Esophagus squamous epithelium (tissue), 5 donors: ENCODE measurements at places on chromosomes 5 and 9.

- DNase-seq: no peak
Observed at GRCh38 chr9:78778861-78779374, 482.0 kb downstream of the PSAT1 start.

GRCh38 chr5:73985145-73985544 is 359.1 kb downstream of the ARHGEF28 start:
- DNase-seq: no peak

DNA sequence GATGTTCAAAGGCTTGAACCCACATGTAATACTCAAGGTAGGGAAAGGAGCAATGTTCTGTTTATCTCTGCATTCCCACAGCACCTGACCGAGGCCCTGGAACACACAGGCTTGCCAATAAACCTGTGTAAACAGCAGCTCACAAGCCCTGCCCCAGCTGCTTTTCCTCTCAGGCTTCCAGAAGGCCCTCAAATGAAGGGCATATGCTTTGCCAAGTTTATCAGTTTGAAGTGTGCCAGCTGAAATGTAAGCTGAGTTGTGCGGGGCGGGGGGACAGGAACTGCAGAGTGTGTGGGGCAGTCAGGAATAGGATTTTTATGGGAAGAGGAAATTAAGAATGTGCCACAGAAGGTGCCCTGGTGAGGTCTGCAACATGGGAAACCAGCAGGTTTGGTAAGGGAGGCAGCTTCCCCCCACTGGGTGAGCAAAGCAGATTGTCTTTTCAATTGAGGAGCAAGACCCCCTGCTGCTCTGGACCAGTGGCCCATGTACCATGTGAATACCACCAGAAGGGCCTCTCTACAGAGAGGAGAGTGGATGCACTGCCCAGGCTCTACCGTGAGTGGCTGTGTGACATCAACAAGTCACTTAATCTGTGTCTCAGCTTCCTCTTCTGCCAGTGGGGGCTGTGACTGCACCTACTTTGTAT is 194.8 kb downstream of the SPOCK1 start:
- no peak for DNase-seq

DNA sequence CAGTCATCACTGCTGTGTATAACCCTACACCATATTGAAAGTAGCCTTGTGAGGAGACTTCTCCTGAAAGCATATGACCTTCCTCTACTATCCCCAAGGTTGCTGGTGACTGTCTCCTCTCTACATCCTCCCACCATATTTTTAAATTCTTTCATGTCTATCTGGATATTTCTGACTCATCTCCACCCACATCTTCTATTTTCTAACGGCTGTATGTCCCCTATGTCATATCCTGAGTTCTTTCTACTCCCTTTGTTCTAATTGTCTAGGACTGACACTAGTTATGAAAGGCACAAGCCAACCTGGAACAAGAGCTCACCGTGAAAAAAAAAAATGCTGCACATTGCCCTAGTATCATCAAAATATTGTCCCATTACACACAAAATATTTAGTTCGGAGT is 218.3 kb upstream of the ZNF462 start:
- no peak for DNase-seq

GRCh38 chr5:127536687-127537086 is 19.2 kb downstream of the PRRC1 start:
- DNase-seq: no peak

GRCh38 chr5:155732587-155733376 is 594.2 kb upstream of the SGCD start:
- DNase-seq: no peak

DNA sequence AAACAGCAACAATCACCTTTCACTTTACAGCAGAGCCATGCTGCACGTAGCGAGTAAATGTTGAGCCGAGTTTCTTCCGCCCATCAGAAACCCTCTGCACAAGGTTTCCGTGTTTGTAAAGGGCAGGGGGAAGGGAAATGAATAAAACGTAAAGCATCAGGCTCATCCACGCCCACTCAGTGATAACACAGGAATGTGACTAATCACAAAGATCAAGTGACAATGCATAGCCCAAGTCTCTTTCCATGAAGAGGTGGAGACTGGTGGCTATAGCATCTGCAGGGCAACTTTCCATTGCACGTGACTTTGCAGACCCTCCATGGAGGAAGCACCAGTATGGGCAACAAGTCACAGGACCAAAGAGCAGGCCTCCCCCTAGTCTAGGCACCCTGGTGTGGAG is 56.6 kb downstream of the CAMSAP1 start:
- no peak for DNase-seq

GRCh38 chr9:110744715-110745384 is 76.3 kb downstream of the MUSK start:
- no peak for DNase-seq

DNA sequence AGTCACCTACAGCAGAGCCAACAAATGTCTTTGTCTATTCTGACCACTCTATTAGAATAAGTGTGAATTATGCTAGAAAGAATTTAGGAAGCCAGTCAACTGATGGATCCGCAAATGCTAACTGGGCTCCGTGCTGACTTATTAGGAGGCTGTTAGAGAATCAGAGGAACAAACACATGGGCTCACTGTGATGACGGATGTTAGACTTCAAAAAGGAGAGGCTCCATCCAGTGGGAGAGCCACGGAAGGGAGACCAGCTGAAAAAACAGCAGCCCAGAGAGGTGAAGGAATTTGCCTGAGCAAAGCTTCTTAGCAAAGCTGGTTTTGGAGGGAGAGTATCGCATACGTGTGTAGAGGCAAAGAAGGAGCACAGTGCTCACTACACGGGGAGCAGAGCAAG is 5.8 kb upstream of the TGFBI start:
- no peak for DNase-seq

DNA sequence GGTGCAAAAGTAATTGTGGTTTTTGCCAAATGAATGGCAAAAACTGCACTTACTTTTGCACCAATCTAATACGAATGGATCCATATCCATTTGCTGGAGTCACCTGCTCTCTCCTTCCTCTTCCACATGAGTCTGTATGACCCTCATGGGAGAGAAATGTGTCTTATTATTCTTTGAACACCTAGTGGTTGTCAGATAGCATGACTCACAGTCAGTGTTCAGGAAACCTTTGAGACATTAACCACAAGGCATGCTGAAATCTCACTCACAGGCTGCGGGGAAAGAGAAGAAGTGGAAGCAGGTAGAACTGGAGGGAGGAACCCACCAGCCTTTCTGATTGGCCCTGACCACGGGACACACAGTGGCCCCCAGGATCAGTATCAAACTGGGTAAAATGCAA is 222.8 kb upstream of the KLF4 start:
- no peak for DNase-seq

GRCh38 chr5:38576442-38576841 is 20.0 kb upstream of the LIFR start:
- DNase-seq: no peak

DNA sequence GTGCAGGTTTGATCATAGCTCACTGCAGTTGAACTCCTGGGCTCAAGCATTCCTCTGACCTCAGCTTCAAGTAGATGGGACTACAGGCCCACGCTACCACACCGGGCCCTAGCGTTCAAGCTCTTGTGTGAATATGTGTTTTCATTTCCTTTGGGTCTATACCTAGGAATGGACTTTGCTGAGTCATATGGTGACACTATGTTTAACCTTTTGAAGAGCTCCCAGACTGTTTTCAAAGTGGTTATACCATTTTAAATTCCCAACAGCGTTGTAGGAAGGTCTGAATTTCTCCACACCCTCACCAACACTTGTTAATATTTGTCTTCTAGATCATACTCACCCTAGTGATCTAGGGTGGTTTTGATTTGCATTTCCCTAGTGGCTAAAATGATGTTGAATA is 33.5 kb downstream of the FAF2 start:
- DNase-seq: no peak

GRCh38 chr5:114243972-114244317 is 117.9 kb upstream of the KCNN2 start:
- no peak for DNase-seq
